ENCODE measurements at places on chromosomes 1 and 21.

- no peak for DNase-seq
Observed at GRCh38 chr1:30345491-30346130, 377.8 kb downstream of the MATN1 start.

DNA sequence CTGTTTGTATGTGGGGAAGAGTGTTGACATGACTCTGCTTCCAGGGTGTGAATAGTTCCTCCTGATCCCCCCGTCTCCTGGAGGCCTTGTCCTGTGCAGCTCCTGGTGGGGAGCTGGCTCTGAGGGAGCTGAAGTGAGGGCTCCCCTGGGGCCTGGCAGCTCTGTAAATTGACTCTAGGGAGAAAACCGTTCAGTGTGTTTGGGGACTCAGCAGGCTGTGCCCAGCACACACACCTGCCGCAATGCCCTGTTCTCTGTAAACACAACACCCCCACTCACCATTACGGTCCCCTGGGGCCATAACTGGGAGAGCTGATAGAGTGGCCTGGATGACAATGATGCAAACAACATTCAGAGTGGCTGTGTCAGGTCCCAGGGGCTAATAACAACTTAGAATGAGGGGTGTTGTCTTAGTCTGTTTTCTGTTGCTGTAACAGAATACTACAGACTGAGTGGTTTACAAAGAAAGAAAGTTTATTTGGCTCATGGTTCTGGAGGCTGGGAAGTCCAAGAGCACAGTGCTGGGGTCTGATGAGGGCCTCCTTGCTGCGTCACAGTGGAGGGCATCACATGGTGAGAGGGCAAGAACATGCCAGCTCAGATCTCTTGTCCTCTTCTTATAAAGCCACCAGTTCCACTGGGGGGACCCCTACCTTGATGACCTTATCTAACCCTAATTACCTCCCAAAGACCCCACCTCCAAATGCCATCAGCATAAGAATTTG lies 15.3 kb downstream of the ADORA1 start:
- DNase-seq: no peak

DNA sequence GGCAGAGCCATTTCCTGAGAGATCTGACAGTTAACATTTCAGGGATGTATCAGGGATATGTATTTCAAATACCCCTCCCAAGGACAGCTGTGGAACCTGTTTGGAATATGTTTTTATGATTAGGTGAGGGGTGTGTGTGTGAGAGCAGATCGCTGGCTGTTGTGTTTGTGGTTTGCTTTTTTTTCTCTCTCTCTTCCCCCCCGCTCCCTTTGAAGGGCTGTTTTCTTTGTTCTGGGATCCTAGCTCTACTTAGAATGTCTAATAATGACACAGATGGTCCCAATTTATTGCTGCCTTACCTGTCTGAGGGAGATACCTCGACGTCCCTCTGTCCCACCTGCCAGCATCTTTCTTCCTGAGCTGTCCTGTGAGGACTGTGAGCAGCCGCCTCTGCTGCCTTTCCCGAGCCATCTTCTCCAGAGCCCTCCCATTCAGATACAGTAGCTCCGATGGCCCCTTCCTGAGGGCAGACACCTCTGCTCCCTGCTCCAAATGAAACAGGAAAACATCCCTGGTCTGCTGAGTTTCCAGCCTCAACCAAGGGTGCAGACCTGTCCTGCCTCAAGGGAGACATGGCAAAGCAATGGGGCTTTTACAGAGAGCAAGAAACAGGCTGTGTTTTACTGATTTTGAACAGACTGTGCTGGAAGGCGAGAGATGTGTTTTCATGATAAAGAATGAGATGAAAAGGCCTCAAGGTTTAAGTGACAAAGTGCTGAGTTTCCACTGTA lies 138.0 kb upstream of the TNR start:
- no peak for DNase-seq

- no peak for DNase-seq
Observed at GRCh38 chr1:9990944-9991343, 6.1 kb upstream of the RBP7 start.

GRCh38 chr1:100343897-100344296 lies 8.4 kb upstream of the CDC14A start:
- DNase-seq: no peak

GRCh38 chr21:27192281-27192949 lies 225.5 kb upstream of the ADAMTS5 start:
- no peak for DNase-seq

- DNase-seq: no peak
Observed at GRCh38 chr1:26112407-26112775, 767 bp downstream of the PDIK1L start.

DNA sequence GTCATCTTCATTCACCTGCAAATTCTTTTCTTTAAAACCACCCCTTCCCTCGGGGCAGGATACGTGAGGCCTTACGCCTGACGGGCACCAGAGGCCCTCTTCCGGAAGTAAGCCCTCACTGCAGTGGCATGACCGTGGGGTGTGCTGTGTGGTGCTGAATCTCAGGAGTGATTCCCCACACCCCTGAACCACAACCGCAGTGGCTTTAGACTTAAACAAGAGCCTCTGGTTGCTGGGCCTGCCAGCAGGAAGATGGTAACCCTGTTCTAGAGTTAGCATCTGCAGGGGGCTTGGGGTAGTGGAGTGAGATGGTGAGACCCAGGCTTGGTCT lies 12.1 kb downstream of the BSND start:
- DNase-seq: no peak

DNA sequence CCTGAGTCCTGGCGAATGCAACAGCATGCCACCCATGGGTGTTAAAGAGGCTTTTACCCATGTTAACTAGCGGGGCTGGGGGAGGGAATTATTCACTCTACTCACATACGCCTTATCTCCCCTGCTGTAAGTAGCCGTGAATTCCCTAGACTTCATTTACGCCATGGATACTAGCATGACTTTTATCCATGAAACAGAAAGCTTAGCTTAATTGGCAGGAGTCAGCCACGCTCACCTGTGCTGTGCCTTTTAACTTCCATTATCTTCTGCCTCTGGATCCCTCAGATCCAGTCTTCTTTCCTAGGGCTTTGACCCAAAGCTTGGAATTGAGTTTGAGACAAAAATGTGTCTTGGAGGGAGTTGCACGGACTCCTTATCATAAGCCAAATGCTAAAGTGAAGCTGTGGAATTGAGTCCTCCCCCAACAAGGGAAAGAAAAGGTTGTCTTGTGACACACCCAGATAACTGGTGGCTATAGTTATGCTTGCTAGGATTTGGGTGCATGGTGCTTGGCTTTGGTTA lies 9.7 kb upstream of the NASP start:
- DNase-seq: no peak

DNA sequence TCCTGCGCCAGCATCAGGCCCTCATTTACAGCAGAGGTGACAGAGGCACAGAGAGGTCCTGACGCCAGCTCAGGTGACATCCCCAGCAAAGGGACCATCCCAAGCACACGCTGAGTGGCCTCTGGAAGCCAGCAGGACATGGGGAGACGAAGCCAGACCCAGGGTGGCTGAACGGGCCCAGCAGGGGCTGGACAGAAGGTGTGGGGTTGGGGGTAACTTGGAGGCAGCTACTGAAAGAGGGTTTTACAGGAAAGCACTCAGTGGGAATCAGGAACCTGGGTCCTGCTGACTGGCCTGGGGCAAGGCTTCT lies 1.6 kb upstream of the ARHGEF16 start:
- no peak for DNase-seq

GRCh38 chr1:101116006-101116405 lies 90.4 kb upstream of the DPH5 start:
- DNase-seq: no peak

DNA sequence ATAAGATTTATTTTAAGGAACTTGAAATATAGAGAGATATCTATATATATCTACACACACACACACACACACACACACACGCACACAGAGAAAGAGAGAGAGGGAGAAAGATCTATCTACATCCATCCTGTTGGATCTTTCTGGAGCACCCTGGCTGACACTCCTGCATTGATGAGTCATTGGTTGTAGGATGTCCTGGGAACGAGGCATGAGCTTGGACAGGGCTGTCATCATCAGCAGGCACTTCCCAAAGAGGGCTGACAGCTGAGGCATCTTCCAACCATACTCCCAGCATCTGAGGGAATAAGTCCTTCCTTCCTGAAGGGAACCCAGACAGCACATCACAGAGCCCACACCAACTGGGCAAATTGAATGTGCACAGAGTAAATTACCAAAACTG lies 99.1 kb upstream of the ERG start:
- DNase-seq: no peak

- no peak for DNase-seq
Observed at GRCh38 chr1:43914576-43915525, 18.8 kb upstream of the ARTN start.

GRCh38 chr21:21367583-21367982 lies 369.4 kb downstream of the NCAM2 start:
- no peak for DNase-seq

DNA sequence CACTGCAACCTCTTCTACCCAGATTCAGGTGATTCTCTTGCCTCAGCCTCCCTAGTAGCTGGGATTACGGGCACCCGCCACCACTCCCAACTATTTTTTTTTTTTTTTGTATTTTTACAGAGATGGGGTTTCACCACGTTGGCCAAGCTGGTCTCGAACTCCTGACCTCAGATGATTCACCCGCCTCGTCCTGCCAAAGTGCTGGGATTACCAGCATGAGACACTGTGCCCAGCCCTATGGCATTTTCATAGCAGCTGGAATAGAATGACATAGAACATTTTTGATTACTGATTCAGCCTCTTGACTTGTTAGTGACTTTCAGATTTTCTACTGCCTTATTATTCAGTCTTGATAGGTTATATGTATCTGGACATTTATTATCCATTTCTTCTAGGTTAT lies 1046.2 kb downstream of the AMY1C start:
- no peak for DNase-seq

DNA sequence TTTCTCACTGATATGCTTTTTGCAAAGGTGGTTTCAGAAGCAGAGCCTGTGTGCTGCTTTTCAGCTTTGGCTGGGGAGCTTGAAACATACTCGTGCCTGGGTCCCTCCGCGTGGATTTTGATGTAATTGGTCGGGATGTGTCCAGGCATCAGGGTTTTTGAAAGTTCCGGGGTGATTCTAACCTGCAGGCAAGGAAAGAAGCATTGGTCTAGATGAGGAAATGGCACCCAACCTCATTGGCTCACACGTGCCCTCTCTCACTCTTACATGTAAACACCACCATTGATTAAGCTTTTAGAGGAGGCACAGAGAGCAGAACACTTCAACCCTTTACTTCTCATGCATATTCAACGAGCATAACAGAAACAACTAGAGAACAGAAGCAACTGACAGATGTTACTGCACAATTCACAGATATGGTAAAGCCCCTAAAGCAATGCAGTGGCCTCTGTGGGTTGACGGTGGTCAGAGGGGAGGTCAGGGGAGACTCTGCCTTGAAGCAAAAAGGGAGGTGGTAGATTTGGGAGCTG lies 112.1 kb downstream of the TLR5 start:
- DNase-seq: no peak

DNA sequence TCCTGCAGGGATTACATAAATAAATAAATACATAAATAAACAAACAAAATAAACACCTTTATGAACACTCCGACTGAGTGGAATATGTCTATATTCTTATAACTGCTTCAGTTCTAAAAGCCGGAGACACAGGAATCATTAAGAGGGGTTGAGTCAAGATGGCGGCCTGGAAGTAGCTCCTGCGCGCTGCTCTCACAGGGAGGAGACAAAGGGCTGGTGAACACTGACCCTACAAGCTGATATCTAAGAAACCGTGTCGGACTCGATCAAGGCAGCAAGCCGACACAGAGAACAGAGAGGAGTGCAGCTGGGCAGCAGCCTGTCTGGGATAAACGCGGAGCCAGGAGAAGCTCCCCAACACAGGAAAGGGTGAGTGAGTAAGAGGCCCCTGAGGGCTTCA lies 1098.6 kb upstream of the NCAM2 start:
- no peak for DNase-seq

GRCh38 chr1:212121779-212122178 lies 86.2 kb downstream of the DTL start:
- no peak for DNase-seq

GRCh38 chr1:11927866-11928592 lies 1.8 kb upstream of the KIAA2013 start:
- no peak for DNase-seq

DNA sequence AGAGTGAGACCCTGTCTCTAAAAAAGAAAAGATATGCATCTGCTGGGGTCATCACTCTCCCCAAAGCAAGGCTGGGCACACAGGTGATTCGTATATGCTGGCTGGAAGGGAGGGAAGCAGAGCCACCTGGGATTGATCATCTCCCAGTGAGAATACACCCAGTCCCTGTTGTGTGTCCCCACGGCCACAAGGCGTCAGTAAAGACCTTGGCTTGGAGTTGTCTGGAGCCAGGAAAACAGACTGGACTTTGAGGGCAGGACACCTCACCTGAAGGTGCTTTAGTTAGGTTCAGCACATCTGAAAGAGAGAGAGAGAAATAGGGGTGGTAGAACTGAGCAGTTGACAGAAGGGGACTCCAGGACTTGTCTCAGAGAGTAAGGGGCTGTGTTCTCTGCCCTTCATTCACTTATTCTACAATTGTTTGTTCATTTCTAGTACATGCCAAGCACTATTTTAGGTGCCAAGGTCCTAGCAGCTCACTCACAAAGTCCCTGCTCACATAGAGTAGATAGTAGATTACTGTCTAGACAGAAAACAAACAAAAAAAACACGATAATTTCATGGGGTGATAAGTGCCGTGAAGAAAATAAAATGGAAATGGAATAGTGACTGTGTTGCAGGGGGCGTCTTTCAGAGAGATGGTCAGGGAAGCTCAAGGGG lies 13.5 kb downstream of the CITED4 start:
- DNase-seq: no peak

DNA sequence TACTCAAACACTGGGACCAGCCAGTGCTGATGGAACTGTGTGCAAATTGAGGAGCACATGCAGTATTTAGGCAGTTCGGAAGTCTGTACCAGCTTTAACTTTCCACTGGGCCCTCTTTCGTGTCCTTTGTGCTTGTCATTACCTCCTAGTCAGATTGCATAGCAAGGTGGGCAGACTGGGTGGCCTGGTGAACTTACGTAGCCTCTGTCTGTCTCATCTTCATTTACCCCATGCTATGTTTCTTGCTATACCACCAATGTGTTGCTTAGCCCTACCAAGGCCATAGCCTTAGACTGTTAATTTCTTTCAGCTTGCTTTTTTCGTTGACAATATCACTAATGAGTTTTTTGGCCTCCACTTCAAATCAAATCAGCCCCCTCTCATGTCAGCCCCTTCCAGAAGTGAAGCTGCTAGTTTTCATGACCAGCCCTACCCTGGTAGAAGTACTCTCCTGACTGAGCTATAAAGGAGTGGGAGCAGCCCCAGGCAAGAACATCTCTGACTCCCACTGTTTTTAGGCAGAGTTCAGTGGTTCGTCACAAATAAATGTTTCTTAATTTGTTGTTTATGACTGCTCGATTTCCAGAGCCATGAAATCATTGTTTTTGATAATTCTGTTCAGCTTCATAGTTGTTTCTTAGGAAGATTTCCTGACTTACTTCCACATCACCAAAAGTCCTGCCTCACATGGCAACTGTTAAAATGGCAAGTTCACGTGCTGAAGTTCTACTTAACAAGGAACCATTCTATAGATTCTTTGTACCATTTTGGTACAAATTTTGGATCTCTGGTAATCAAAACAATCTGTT lies 19.3 kb downstream of the PRKACB start:
- no peak for DNase-seq

DNA sequence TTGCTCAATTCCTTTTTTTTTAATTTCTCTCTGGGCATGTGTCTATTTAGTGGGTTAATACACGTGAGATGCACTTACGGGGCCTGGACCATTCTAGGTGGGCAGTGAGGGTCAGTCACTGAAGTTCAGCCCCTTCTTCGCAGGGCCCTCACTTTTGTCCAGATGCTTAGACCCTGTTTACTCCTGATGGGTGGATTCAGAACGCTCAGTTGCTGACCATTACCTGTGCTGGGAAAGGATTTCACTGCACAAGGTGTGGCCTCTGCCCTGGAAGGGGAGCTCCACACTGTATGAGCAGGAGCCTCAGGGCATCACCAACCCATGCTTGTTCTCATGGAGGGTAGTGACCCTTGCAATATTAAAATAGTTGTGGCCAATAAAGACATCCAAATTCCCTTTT lies 4.5 kb downstream of the PRAMEF12 start:
- no peak for DNase-seq
